Stimulated activated CD4-positive, alpha-beta T cell treated with anti-CD3 and anti-CD28 coated beads, Interleukin-2, amount 100 ng/mL, for 48 hours (primary cell): ENCODE measurements at places on chromosomes 7 and 10.

- no peak for DNase-seq
These were observed 70.7 kb upstream of the STEAP4 start for GRCh38 chr7:88377434-88377833.

DNA sequence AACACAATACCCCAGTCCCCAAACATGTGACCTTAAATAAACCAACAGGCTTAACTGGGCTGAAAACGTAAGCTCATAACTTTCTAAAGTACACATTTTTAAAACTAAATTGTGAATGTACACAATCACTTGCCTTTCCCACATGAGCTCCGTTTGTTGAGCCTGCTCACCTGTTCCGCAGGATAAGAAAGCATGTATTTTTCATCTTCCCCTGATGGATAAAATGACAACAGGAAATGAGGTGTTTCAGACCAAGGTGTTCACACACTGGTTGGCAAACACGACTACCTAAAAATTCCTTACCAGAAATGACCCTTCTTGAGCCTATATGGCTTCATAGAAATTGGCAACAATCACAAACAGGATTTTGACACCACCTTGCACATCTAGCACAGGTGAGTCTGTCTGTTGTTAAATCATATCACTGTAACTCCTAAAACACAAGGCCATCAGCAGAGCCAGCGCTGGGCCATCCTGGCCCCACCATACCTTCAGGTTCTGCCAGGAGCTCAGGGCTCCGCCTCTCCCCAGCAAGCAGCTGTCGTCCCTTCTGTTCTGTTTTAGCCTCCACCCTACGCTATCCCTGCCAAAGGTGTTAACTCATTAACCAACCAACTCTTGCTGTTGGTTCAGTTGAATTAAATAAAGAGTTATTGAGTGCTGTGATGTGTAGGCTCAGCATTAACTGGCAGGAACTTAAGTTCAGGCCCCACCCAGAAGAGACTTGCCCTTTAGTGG, 73.6 kb upstream of the RNF32 start:
- DNase-seq = no peak

DNA sequence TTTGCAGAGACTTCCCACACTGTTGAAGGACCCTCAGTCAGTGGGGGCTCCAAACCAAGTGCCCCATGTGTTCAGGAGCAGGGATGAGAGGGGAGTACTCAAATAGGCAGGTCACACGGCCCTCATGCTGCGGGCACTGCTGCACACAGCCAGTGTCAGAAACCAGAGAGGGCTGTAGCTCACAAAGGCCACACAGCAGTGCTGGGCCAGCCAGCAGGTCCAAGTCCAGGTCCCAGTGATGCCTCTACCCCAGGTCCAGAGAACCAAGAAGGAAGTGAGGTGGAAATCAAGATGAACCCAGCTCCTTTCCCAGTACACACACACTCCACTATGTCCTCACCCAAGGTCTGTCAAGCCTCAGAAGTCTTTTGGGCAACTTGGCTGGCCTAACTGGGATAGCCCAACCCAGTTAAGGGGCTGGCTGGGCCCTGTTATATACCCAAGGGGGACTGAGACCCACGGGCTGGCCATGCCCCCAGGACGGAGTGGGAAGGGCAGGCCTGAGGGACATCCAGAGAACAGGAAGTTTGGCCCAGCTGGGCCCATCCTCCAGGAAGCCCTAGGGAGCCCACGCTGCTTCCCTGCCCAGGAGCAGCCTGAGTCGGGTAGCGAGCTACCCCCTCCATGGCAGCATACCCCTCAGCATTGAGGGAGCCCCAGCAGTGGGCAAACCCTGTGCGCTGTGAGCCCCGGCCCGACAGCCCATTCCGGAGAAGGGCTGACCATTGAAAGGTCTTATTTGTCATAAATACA, 24.3 kb downstream of the GRID1 start:
- no peak for DNase-seq

DNA sequence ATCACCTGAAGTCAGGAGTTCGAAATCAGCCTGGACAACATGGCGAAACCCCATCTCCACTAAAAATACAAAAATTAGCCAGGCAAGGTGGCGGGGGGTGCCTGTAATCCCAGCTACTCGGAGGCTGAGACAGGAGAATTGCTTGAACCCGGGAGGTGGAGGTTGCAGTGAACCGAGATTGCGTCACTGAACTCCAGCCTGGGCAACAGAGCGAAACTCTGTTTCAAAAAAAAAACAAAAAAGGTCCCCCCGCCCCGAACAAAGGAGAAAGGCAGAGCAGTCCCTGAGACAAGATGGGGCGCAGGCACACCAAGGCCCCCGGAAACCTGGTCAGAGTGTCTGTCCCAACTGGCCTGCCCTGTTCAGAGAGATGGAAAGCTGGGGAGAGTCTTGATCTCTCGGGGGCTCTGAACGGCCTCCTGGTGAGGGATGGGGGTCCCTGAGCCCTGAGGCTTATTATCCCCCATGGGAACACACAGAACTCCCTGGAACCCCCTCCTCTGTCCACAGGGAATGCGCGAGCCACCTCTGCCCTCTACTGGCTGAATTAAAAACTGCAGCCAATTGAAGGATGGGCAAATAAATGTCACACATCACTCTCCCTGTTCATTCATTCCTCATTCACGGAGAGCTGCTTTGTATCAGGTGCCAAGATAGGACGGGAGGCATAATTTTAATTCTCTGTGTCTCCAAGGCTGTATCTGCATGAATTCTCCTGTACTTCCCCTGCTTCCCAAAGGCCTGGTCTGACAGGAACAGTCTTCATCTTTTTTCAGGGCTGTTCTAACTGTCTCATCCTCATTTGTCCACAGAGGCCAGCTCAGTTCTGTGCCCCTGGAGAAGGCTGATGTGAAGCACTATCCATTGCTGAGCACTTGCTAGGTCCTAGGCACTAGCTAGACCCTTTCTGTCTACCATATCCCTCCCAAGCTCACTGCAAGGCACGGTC, 28.9 kb downstream of the MAT1A start:
- DNase-seq = peak; percentile 47

GRCh38 chr10:46079831-46080585, 33.9 kb upstream of the MSMB start:
- DNase-seq = no peak

GRCh38 chr7:100896732-100897608, 1.3 kb upstream of the ACHE start:
- DNase-seq = no peak

DNA sequence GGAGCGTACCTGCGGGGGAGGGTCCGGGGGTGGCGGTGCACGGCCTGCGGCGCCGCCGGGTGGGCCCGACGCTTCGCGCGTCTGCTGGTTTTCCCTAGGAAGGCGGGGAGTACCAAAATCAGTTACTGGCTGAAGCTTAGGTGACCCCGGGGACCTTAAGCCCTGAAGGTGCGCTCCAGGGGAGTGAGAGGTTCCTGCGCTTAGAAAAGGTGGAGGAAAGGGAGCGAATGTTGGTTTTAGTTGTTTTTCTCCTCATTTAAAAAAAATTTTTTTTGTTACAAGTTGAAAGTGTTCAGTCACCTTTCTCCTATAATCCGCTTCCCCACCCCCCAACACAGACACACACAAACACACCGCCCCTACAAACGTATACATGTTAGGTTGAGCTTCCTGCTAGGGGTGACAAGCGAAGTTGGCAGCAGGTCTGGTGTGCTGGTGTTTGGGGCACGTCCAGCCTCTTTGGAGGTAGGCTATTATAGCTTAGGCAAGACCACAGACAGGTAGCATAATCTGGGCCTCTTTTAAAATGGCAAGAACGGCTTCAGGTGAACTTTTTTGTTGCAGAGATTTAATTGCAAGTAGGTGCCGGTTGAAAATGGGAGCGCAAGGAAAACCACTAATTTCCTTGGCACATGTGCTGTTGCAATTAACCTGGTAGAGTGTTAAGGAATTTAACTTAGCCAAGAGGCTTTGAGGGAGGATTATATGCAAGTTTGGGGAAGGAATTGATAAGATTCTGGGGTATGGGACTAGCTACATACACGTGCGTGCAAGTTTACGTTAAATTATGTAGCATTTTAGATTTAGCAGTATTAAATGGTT, 945 bp downstream of the ADD3 start:
- DNase-seq = peak; percentile 30
